ENCODE measurements at places on chromosomes 2 and 18.

DNA sequence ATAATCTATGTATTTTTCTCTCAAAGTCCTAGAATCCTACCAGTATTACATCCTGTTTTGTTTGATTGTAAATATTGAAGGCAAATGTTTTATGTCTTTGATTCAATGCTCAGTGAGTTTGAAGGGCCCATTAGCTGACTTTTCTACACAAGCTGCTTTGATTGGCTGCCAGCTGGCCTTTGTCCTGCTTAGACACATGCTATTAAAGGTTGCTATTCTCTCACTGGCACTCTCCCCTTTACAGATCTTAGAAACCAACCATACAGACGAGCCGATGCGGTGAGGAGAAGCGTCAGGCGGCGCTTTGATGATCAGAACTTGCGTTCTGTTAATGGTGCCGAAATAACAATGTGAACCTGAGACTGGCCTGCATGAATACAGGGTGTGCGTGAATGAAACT, 69.7 kb downstream of the PRPF40A start:
- no peak for DNase-seq

GRCh38 chr2:75645643-75646042, 940 bp upstream of the MRPL19 start:
- no peak for DNase-seq

DNA sequence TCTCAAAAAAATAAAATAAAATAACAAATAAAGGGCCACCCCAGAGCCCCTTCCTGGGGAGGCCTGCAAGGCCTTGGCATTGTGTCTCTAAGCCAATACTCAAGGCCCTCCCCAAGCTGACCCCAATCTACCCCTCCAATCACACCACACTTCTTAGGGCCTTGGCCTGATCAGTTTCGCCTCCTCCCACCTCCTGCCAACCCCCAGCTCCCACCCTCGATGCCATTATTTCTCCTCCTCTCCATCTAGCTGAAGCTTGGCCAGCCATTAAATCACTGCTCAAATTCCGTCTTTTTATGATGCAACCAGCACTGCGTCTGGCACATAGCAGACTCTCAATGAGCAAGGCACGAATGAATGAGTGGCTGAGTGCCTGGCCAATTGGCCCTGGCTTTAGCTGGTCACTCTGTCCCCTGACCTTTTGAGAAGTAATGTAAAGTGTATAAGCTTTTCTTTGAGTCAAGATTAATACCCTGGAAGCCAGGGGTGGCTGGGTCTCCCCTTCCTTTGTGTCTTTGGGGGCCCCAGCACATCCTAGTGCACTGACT, 55.9 kb downstream of the SMAD7 start:
- DNase-seq, result no peak

DNA sequence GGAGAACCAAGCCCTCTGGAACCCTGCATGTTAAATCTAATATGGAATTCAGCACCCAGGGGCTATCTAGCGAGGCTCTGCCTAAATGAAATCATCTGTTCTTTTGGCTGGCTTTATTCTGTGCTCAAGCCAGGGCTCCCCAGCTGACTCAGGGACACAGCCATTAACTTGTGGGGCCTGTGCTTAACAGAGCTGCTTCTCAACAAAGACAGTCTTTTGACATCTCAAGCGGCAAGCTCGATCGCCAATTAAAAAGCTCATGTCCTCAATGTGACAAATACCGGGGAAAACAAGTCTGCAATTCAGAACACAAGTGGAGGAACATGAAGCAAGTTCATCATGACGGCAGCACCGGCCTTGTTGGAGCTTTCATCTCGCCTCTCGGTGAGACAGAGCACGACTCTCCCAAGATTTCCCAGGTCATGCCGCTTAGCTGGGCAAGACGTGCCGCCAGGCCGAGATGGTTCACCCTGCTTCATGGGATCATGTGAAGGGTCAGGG, 64.9 kb downstream of the KLHL29 start:
- DNase-seq, result no peak

- DNase-seq, result no peak
These were observed 24.7 kb downstream of the IL1B start for GRCh38 chr2:112811841-112812306.

- no peak for DNase-seq
These were observed 43.5 kb downstream of the CYP27C1 start for GRCh38 chr2:127176371-127177311.

- DNase-seq, result no peak
These were observed 28.5 kb upstream of the PGAP1 start for GRCh38 chr2:196955036-196955435.

- DNase-seq, result no peak
These were observed 1424.0 kb upstream of the PIK3C3 start for GRCh38 chr18:40531051-40531450.

DNA sequence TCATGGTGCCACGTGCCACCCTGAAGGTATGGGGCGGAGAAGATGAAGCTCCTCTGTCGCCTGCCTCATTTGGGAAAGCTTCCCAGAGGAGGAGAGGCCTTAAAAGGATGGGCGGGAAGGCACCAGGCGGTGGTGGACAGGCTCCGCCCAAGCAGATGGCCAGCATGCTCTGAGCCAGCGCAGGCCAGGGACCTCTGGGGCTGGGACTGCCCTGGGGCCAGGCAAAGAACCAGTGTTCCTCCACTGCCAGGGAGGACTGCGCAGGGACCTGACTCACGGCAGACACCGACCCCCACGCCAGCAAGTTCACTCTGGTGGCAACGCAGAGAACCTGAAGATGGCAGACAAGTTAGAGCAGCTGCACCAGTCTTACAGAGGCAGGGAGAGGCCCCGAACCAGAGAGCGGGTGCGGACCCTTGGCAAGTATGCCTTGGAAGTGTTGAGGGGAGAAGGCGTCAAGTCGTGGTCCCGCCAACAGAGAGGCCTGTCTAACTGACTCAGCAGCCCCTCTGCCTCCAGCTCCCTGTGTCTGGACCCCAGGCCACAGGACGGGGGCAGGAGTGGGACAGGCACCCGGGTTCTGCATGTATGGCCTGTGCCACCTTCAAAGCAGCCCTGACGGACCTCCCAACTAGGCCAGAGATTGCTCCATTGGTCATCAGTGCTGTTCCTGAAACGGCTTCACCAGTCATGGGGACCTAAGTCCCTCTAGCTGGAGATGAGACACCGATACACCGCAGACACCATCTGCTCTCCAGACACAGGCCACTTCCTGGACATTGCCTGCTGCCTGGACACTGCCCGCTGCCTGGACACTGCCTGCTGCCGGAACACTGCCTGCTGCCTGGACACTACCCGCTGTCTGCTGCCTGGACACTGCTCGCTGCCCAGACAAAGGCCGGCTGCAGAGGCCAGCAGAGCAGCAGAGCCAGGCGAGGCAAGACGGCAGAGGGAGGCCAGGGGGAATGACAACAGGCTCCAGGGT, 124.7 kb downstream of the HDAC4 start:
- no peak for DNase-seq

DNA sequence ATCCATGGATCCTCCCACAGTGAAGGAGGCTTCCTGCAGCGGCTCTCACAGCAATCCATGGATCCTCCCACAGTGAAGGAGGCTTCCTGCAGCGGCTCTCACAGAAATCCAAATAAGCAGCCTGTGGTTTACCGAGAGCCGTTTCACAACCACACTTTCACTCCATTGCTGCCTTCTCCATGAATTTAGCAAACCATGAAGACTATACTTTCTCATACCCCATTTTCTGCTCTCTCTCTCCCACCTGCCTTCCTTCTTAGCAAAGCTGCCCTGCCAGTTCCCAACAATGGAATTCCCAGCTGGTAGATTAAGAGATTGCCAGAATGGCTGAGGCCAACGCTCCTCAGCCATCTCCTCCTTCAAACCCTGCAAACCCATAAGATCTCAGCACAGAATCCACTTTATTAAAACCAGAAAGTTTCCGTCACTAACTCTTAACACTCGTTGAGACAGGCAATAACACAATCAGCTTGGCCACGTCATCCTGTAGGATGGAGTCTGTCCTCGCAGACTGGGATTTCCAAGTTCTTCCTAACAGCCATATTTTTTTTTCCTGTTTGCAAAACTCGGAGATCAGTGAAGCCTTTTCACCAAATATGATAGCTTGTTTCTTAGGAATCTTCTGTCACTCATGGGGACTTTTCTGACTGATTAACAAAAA, 162.2 kb downstream of the PXDN start:
- DNase-seq, result no peak
